HL-60 (cell line): ENCODE measurements at places on chromosomes 4 and X.

GRCh38 chr4:188032583-188032982, 37.0 kb downstream of the ZFP42 start:
- DNase-seq, result no peak

GRCh38 chr4:653831-654502, 20.1 kb downstream of the ATP5ME start:
- no peak for DNase-seq

DNA sequence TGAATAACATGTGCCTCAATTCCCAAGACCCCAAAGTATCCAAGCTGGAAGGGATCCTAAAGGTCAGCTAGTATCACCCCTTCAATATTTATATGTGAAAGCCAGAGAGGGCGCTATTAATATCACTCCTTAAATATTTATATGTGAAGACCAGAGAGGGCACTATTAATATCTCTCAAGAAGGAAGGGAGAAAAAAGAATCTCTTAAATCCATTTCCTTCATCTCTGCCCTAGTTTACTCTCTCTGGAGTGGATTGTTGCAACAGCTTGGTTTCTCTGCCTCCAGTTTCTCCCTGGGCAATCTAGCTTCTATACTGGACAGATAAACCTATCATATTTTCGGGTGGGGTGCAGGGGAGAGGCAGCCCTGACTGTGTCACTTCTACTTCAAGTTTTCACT, 31.6 kb upstream of the MSN start:
- DNase-seq, result no peak

DNA sequence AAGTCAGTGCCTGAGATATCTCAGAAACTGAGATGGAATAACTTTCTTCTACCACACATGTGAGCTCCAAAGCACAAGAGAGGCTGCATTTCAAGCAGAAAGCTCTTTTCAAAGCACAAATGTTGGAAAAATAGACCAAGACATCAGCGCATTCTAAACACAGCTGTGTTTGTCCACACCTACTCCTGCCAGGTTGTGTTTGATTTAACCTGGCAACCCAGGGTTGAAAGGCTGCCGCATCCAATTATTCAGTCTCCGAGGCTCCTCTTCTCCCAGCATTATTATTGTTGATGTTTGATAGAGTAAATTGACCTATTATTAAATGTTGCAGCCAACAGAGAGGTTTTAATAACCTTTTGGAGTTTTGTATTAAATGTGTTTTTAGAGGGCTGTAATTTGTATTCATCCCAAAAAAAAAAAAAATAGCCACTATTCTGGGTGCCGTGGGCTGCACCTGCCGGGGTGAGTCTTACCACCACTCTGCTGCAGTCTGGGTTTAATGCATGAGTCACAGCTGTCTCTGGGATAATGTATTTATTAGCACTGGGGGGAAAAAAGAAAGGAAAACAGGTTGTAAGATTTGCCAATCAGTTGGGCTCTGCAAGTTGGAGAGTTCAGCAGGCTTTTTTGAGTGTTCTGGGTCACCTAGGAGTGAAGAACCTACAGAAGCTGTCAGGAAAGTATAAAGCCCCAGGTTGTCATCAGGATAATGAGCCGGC, 105.2 kb upstream of the NOCT start:
- DNase-seq, result no peak

- DNase-seq, result no peak
These were observed 47.5 kb downstream of the PPA2 start for GRCh38 chr4:105426187-105426897.

- no peak for DNase-seq
These were observed 331.5 kb downstream of the NKX6-1 start for GRCh38 chr4:84167564-84167963.

GRCh38 chr4:27412613-27413012, 552.0 kb downstream of the STIM2 start:
- no peak for DNase-seq

GRCh38 chr4:175951794-175952193, 113.8 kb upstream of the WDR17 start:
- DNase-seq, result no peak

DNA sequence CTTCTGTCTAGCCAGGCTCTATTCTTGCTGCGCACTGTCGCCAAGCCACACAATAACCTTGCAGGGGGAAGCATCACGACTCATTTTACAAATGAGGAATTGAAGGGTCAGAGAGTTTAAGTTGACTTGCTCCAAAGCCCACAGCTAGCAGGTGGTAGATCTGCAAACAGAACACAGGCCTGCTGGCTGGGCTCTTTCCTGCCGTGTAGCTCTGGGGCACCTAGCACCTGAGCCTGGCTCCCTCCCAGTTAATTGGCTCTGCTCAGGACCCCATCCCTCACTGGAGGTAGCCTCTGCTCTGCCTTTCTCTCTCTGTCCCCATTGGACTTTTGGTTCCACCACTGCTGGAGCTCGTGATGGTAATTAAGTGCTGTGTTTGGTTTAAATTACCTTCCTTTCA, 98.5 kb downstream of the NSUN7 start:
- no peak for DNase-seq

- DNase-seq, result no peak
These were observed 72.2 kb upstream of the ATP6AP2 start for GRCh38 chrX:40508560-40508959.

- no peak for DNase-seq
These were observed 160.7 kb downstream of the PPP3CA start for GRCh38 chr4:101186567-101187184.

DNA sequence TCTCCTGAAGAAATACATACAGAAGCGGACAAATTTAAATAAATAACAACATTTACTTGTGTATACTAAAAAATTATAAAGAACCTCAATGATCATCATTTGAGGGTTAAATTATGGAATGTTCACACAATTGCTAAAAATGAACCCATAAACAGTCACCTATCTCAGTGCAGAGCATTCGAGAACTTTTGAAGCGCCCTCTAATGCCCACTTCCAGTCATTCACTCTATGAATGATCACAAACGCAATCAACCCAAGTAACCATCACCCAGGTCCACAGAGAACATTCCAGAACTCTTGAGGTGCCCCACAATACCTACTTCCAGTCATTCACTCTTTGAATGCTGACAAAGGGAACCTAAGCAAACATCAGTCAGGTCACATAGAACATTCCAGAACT, 103.5 kb upstream of the PLAC1 start:
- no peak for DNase-seq

- DNase-seq, result no peak
These were observed 89.7 kb downstream of the TMEM131L start for GRCh38 chr4:153555730-153556434.

DNA sequence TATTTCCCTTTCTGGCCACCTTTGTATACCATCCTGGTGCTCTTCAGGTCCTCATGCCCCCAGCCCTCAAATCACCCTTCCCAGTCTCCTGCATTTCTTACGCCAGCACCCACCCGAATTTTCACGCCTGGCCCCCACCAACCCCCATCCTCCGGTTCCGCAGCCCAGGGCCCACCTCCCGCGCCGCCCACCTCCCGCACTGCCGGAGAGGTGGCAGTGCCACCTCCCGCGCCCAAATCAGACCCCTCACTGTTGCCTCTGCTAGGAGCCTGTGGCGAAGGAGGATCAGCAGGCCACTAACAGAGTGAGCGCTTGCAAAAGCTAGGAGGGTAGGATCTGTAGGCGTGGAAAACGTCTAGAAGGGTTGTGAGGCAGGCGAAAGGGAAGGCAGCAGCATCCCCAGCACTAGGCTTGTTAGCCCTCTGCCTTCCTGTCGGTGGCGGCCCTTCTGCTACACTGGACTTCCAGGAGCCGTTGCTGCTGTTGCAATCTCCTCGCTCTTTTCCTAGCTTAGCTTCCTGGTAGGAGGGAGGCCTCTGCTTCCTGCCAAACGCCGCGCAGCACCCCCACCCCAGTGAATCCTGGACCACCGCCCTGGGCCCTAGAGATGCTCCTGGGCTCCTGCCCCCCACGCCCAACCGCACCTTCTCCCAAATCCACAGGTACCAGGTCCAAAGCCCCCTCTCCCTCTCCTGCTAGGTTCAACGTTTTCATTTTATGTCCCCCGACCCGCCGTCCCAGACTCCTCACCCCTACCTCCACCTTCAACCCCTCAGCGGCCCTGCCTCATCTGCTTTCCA, 51.0 kb downstream of the SPIN2B start:
- no peak for DNase-seq

- no peak for DNase-seq
These were observed 9.5 kb downstream of the NAF1 start for GRCh38 chr4:163157157-163157556.

GRCh38 chrX:149036086-149036485, 469.0 kb downstream of the IDS start:
- no peak for DNase-seq

DNA sequence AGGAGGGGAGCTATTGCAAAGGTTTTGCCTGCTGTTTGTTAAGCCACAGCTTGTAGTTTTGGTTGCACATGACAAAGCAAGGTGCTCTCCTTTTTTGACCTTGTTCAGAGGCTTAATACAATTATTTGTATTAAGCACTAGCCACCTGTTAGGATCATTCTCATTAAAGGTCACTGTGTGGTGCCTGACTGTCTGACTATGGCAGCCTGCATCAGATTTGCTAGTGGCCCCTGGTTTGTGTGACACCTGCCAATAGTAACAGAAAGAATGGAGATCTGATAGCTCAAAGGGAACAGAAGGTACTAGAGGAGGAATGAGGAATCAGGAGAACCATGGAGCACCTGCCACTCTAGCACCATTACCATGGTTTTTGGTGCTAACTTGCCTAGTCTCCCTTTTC, 102.5 kb downstream of the POLA1 start:
- no peak for DNase-seq

DNA sequence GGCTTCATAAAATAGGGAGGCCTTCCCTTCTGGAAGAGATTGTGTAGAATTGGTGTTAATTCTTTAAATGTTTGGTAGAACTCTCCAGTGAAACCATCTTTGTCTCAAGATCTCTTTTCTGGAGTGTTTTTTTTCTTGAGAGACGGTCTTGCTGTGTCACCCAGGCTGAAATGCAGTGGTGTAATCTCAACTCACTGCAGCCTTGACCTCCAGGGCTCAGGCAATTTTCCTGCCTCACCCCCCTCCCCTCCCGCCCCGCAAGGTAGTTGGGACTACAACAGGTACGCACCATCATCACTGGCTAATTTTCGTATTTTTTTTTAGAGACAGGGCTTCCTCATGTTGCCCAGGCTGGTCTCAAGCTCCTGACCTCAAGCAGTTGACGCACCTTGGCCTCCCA, 12.1 kb downstream of the SMS start:
- DNase-seq, result no peak

DNA sequence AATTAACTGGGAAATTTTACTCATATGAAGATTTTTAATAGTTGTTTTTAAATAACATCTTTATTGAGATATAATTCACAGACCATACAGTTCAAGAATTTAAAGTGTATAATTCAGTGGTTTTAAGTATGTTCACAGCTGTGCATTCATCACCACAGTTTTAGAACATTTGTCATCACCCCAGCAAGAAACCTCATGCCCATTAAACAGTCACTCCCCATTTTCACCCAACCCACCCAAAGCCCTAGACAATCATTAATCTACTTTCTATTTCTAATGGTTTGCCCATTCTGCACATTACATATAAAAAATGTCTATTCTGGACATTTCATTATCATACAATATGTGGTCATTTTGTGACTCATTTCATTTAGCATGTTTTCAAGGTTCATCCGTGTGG, 2.8 kb downstream of the UPRT start:
- DNase-seq, result no peak

- DNase-seq, result no peak
These were observed 76.1 kb downstream of the SLC9A6 start for GRCh38 chrX:136061286-136061685.

DNA sequence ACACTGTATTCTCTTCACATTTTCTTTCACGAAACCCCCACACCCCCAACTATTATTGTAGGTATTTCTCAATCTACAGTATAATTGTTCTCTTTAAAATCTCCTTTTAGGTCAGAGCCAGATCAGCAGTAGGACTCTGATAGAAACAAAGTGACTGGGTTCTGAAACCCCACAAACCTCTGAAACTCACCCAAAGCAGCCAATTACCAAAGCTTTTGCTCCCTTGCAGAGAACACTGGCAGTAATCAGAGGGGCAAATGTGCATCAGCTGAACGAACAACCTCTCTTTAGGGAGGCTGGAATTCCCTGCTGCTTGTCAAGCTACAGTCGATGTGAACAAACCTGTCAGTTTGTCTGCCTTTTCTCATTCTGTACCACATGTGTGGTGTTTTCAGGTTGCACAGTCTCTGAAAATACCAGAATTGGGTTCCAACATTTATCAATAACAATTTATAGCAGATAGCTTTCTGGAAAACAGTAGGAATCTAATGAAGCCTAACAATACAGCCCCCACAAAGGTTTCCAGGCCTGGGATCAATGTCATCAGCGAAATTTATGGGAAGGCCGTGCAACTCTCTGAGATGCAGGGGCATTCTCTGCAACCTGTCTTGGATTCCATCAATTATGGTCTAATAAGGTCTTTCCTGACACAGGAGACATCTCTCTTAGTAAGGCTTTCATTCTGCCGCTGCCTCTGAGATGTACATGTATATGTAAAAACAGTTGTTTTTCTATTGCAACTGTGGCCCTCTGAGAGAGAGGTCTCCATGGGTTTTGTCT, 395.9 kb downstream of the GPAT3 start:
- DNase-seq, result no peak

DNA sequence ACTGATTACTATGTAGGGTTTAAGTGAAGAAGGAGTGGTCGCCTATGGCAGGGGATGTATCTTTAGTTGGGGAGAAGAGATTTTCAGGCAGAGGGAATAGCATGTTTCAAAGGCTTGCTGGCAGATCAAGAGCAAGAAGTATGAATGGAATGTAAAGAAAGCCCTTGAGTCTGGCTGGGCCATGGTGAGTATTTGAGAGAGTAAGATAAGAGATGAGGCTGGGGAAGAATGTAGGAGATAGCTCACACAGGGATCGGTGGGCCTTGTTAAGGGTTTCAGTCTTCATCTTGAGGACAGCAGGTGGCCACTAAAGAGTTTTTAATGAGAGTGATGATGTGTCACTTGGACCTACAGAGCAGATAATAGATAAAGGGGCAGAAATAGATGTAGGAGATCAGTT, 319.1 kb upstream of the RPS6KA3 start:
- DNase-seq, result no peak

DNA sequence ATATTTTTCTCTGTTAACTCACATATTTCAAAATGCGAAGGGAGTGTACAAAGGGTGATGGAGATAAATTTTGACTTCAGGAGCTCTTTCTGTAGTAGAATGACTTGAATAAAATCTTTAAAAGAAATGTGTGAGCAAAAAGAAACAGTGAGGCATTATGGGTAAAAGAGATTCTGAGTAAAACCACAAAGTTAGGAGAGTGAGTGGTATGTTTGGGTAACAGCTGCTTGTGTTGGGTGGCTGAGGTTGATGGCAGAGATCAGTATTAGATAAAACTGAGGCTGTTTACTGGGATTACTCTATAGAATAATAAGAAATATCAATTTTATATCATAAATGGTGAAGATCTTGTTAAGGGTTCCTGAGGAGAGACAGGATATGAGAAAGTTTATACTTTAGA, 434.2 kb upstream of the AMOT start:
- no peak for DNase-seq

- no peak for DNase-seq
These were observed 161.6 kb downstream of the IL15 start for GRCh38 chr4:141797966-141798365.

DNA sequence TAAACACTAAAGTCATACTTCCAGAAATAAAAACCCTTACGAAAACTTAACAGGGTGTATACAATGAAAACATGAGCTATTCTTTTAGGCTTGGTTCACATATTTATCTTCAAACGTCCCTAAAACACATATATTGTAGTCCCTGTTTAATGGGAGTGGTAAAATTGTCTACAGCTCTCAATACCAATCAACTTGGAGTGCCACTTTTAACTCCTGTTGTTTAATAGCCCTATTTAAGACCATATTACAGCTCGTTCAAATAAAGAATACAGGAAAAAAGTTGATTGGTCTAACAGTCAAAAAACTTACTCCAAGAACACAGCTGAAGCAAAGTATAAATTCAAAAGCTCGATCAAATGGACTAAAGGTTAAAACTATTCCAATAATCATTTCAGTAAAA, 3.9 kb downstream of the UBE2D3 start:
- DNase-seq, result no peak
